ENCODE measurements at places on chromosomes 16 and 17. TPM values are rescaled to one million over a fixed set of nuclear protein-coding genes. Genes with fewer than 3 reads are reported as not detected.

- no peak for DNase-seq
Measured at GRCh38 chr16:56282451-56282850, 91.2 kb downstream of the GNAO1 start.

GRCh38 chr17:8413328-8413727 lies 15.7 kb upstream of the RNF222 start:
- no peak for DNase-seq

Gene NEUROD2
- not detected for total RNA-seq

- no peak for DNase-seq
Measured at GRCh38 chr16:31386157-31386984, 6.8 kb upstream of the ITGAD start.

DNA sequence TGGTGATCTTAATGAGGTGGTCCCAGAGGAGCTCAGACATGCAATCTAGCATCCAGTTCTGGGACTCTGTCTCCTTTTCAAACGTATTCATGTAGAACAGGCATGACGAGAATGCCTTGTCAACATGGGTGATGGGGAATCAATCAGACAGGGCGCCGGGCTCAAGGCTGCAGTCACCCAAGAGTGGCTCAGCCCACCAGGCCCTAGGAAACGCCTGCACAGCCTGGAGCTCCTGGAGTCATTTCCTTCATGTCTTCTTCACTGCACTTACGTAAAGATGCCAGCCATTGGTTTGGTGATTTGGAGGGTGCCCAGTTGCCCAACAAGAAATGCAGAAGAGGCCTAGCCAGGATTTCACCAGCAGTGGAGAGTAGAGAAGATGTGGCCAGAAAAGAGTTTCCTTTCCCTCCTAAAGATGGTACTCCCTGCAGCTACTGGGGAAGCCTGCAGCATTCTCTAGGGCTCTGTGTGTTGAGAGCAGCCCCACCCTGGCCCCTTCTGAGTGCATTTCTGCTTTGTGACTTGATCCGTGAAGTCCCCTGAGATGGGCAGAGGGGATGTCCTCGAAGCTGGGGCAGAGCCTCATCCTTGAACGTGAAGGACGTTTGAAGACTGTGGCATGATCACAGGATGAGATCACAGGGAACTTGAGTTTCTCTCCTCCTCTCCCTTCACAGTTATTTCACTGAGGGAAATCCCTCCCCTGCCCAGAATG lies 24.0 kb upstream of the STH start:
- no peak for DNase-seq

Gene MT4
- total RNA-seq: not detected

Gene CEP95
- total RNA-seq: 10.1 TPM

- peak; percentile 55 for DNase-seq
Measured at GRCh38 chr17:50056217-50056960, 479 bp downstream of the ITGA3 start.

DNA sequence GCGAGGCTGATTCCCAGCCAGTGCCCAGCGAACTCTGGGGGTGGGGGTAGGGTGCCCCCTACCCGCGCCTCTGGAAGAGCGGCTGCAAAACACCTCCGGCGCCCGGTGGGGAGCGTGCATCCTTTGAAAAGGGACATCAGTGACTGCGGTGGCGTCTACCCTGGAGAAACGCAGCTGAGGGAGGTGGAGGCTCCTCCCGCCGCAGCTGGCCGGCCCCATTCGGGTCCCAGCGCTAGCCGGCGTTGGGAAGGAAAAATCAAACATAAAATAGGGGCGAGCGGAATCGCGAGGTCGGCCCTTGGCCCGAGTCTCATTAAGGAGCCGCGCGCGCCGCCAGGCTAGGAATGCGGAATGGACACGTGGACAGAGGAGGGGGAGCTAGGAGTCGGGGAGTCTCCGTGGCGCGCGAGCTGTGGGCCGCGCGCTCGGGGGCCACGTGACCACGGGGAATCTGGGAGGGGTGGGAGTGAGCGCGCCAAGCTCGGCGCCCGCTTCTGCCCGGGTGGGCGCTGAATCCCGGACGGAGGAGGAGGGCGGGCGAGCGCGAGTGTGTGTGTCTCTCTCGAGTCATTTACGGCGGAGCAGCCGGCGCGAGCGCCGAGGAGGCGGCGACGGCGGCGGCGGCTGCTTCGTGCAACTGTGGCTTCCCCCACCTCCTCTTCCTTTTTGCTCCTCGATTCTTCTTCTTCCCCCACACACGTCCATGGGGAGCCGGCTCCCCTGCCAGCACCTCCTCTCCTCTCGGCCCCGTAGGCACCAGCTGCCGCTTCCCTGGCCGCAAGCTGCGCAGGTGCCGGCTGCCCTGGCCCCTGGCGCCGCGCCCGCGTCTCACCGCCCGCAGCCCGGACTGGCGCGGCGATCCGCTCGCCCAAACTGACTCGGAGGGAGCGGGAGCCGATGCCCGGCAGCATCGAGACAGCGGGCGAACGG lies at the start of gene TMEM132E:
Gene TMEM132E (plus strand): TSS at position 566 of the 930 bp plus-strand sequence. CDS start 1,495 bp downstream, outside the sequence.
- peak; percentile 37 for DNase-seq

- DNase-seq: no peak
Measured at GRCh38 chr16:89334988-89335802, 117.7 kb downstream of the ZNF778 start.

GRCh38 chr16:995087-995486 lies 13.5 kb downstream of the SOX8 start:
- no peak for DNase-seq

Data from left ventricle myocardium inferior (tissue), 1 donor.